ENCODE measurements at places on chromosomes 2 and 18. TPM values are rescaled to one million over a fixed set of nuclear protein-coding genes. Genes with fewer than 3 reads are reported as not detected.

Gene MTCL1
- 60.6 TPM for total RNA-seq

Gene GRP
- total RNA-seq, result not detected

Gene CXCR1
- not detected for total RNA-seq

Gene KCNK3
- not detected for total RNA-seq

Gene CFC1
- not detected for total RNA-seq

Gene PDE11A
- total RNA-seq, result not detected

Gene FZD7
- total RNA-seq, result 35.8 TPM

Gene CLEC4F
- total RNA-seq, result not detected

Gene DUSP19
- total RNA-seq, result 4.8 TPM

Gene MC5R
- total RNA-seq, result not detected

Gene INO80C
- 2.9 TPM for total RNA-seq

Gene CTAGE1
- not detected for total RNA-seq

Gene FHOD3
- 3.0 TPM for total RNA-seq

Gene BOLL
- total RNA-seq, result not detected

Gene TGFBRAP1
- 7.0 TPM for total RNA-seq

Gene SRD5A2
- total RNA-seq, result not detected

Gene SMIM21
- not detected for total RNA-seq

Gene HRH4
- total RNA-seq, result under 0.01 TPM

All from fibroblast of the aortic adventitia (primary cell).